ENCODE measurements at places on chromosomes 3 and 15. TPM values are rescaled to one million over a fixed set of nuclear protein-coding genes. Genes with fewer than 3 reads are reported as not detected.

The CFAP44 gene
- 5.2 TPM for total RNA-seq

The GAP43 gene
- total RNA-seq: 0.18 TPM

The IFT57 gene
- total RNA-seq: 20.1 TPM

The CPN2 gene
- total RNA-seq: not detected

The UBL7 gene
- total RNA-seq: 47.4 TPM

The SNTN gene
- not detected for total RNA-seq

The TMC3 gene
- not detected for total RNA-seq

The TMEM212 gene
- not detected for total RNA-seq

The SAMD7 gene
- not detected for total RNA-seq

The RETNLB gene
- not detected for total RNA-seq

The SLITRK3 gene
- not detected for total RNA-seq

All from glomerular endothelial cell (primary cell).